ENCODE measurements at places on chromosomes 2 and 18. TPM values are rescaled to one million over a fixed set of nuclear protein-coding genes. Genes with fewer than 3 reads are reported as not detected.

The FAP gene
- not detected for total RNA-seq

The DPP4 gene
- total RNA-seq: 0.23 TPM

The PDCD1 gene
- 0.15 TPM for total RNA-seq

DNA sequence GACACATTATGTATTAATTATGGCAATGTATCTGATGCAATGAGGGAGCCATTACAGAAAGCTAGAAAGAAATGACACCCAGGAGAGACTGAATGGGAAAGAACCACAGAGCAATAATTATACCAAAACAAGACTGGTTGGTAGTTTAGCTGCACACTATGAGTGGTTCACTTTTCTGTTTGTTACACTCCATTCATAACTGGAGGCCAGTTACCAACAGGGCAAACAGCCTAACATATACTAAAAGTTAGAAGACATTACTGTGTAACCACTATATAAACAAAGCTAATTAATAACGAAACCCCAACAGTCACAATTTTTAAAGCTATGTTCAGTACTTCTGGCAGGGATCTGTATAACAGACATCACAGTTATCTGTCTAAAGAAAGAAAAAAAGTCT is 49.4 kb downstream of the NBAS start:
- H3K27ac ChIP-seq: no peak overlapping the region
- no peaks in the 10 kb centered on the region for H3K4me1 ChIP-seq
- no peaks in the 10 kb centered on the region for H3K27me3 ChIP-seq

DNA sequence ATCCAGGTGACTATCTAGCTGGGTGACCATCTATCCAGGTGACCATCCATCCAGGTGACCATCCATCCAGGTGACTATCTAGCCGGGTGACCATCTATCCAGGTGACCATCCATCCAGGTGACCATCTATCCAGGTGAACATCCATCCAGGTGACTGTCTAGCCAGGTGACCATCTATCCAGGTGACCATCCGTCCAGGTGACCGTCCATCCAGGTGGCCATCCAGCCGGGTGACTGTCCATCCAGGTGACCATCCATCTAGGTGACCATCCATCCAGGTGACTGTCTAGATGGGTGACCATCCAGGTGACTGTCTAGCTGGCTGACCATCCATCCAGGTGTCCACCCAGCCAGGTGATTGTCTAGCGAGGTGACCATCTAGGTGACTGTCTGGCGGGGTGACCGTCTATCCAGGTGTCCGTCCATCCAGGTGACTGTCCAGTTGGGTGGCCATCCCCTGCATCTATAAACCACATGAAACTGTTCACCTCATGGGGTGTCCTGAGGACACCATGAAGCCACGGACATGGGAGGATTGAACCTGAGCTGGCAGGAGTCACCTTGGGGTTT is 305.3 kb downstream of the NDUFA10 start:
- H3K4me3 ChIP-seq: no peak overlapping the region
- H3K4me1 ChIP-seq: no peaks in the 10 kb centered on the region
- H3K27me3 ChIP-seq: no peaks in the 10 kb centered on the region
- DNase-seq: no peak
- no peaks in the 10 kb centered on the region for H3K36me3 ChIP-seq

Data from Panc1 (cell line).